BJ (cell line): ENCODE measurements at places on chromosomes 12 and 14.

- no peak for DNase-seq
Observed at GRCh38 chr14:60482743-60483142, 3.1 kb downstream of the C14orf39 start.

DNA sequence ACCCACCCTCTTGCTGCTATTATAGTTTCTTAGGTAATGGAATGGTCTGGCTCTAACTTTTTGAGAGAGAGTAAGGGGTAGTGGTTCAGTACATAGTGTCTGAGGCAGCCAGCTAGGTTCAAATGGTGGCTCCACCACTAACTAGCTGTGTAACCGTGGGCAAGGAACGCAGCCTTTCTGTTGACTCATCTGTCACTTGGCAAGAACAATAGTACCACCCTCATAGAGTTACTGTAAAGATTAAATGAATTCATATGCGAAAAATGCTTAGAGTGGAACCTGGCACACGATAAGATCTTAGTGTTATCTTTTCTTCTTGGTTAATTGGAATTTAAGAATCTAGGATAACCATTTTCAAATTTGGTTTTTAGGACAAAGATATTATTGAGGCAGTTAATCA is 14.0 kb downstream of the CCDC62 start:
- no peak for DNase-seq

DNA sequence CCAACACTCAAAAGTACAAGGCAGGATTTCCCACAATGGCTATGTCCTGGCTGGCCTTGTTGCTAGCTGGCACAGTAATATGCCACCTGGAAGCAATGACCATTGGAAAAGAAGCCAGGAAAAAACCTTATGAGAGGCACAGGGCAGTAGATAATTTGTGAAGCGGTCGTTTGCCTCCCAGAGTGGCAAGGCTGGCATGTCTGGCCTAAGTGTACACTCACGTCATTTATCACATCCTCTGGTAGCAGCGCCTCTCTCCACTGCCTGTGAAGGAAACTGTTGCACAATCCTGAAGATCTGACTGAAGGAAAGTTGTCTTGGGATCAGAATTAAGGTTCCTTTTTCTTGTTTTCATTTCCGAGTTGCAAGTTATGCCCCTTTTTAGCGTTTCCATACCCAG is 408.5 kb downstream of the ZFP36L1 start:
- no peak for DNase-seq

DNA sequence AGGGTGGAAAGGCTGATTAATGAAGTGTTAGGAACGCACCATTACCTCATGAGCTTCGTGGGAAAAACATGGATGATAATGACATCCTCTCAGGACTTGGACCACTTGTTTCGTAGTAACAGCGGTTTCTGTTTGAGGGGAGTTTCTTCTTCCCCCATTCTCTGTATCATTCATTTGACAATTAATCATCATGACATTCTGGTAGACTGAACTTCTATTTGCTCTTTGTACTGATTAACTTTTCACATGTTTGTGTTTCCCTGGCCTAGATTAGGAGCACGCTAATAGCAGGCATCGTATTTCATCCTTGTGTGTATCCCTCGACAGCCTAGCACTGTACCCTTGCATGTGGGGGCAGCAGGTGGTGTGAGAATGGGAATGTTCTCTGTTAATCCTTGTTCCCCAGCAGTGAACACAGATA is 8.0 kb downstream of the LRRC74A start:
- no peak for DNase-seq

DNA sequence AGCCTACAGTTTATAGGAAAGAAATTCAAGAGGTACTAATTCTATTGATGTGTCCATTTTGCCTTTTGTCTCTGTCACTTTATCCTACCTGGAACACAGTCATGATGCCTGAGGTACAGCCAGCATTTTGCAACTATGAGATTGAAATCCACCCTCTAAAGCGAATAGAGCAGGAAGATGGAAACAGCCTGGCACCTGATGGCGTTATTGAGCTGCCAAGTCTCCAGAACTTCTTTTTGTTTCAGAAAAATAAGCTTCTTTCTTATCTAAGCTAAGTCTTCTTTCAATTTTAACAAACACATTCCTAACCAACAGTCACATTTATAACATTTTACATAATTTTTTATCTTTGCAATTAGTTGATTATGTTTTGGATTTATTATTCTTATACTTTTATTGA is 182.1 kb downstream of the PAWR start:
- no peak for DNase-seq

- DNase-seq, result peak; percentile 76
Observed at GRCh38 chr14:71693381-71693780, 238.8 kb upstream of the RGS6 start.

DNA sequence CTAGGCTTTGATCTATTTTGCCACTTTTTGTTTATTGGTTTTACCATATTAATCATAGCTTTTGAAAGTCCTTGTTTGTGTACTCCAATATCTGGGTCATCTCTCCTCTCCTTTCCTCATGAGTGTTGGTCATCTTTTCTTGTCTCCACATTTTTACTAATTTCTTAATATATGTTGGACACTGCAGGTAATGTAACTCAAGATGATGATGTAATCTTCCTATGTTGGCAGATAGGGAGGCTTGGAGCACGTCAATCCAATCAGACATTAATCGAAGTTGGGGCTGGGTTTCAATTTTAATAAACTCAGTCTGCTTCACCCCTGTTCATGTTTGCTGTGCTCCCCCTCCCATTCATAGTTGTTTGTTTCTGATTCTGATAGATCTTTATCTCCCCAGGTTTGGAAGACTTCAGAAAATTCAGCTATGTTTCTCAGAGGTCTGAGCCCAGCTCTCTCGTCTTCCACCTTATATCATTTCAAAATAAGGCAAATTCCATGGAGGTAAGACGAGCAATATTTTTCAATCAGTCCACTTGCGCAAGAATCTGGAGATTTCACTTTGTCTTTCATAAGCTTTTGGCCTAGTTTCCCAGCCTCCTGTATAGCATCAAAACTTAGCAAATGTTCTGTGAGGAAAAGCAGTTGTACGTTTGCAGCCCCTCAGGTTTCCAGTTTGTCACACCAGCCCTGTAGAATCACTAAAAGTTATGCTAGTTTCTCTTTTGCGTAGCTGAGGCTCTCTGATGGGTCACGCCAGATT is 504.1 kb downstream of the TMTC2 start:
- DNase-seq, result no peak

GRCh38 chr14:71487449-71487848 is 444.8 kb upstream of the RGS6 start:
- no peak for DNase-seq

- no peak for DNase-seq
Observed at GRCh38 chr14:89637581-89637980, 220.5 kb upstream of the FOXN3 start.

DNA sequence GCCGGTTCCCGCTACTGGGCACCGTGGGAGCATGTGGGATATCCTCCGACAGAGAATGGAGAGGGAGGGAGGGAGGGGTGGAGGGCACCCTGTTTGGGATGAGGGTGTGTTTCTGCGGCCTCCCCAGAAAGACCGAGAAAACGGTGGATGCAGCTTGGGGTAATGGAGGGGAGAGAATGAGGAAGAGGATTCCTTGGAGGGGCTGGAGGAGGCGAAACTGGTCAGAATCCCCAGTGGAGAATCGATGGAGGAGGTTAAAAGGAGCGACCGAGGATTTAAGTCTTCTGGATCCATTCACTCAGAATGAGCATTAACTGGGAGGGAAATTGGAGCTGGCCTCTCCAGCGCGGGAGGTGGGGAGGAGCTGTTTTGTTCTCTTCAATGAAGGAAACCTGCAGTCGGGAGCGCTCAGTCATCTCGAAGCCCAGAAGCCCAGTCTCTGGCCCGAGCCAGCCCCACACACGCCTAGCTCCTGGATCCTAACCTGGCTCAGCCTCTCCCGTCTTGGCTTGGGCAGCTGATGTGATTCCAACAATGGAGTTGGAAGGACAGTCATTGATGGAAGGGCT is 581 bp downstream of the ARG2 start:
- no peak for DNase-seq

- DNase-seq, result no peak
Observed at GRCh38 chr14:95273001-95273978, 46.4 kb downstream of the CLMN start.

- DNase-seq, result no peak
Observed at GRCh38 chr14:81332725-81333124, 67.4 kb downstream of the STON2 start.

GRCh38 chr14:48690349-48690748 is 895.8 kb downstream of the RPS29 start:
- DNase-seq, result no peak

GRCh38 chr12:80038062-80038560 is 61.2 kb upstream of the OTOGL start:
- no peak for DNase-seq

GRCh38 chr12:2356601-2357125 is 303.9 kb downstream of the CACNA1C start:
- no peak for DNase-seq

DNA sequence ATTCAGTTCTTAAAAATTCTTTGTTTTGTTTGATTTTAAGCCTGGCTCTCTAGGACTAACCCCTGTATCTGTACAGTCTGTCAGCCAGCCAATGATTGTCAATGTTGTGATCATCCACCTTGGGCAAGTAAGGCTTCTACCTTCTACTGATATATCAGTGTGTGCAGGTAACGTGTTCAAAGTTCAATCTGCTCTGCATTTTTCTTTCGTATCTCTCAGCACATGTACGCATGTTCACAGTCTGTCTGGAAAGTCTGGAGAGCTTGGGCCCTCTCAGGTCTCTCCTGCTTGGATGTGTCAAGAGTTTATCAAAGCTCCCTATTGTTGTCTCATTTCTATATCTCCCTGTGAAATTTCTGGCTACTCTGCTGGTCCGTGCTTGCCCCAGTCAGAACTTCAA is 138.6 kb upstream of the VRK1 start:
- no peak for DNase-seq

- DNase-seq, result peak; percentile 52
Observed at GRCh38 chr14:33714527-33715226, 236.2 kb downstream of the EGLN3 start.

- no peak for DNase-seq
Observed at GRCh38 chr14:21428930-21429329, 27.0 kb downstream of the CHD8 start.

GRCh38 chr12:18074001-18074400 is 16.0 kb downstream of the RERGL start:
- DNase-seq, result no peak

DNA sequence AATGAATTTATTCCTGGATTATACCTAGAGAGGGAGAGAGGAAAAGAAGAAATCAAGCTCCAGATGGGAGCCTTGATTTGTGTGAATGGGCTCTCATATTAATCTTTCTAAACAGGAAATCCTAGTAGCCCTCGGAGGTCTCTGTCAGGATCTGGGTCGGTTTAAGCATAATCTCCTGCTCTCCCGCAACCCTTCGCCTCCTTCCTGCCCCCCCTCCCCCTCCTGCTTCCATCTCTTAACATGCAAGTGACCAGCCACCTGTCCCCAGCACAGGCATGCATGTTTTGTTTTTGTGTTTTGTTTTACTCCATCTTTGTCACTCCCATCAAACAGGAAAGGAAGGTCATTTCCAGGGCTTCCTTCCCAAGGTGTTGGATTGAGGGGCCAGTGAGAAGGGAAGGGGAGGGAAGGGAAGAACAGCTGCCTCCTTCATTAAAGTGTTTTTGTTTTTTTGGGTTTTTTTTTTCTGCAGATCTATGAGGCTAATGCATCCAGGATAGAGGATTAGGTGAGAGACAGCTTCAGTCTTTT is 4.8 kb upstream of the KCNA5 start:
- no peak for DNase-seq

- DNase-seq, result no peak
Observed at GRCh38 chr12:117231750-117232149, 41.5 kb upstream of the FBXO21 start.

DNA sequence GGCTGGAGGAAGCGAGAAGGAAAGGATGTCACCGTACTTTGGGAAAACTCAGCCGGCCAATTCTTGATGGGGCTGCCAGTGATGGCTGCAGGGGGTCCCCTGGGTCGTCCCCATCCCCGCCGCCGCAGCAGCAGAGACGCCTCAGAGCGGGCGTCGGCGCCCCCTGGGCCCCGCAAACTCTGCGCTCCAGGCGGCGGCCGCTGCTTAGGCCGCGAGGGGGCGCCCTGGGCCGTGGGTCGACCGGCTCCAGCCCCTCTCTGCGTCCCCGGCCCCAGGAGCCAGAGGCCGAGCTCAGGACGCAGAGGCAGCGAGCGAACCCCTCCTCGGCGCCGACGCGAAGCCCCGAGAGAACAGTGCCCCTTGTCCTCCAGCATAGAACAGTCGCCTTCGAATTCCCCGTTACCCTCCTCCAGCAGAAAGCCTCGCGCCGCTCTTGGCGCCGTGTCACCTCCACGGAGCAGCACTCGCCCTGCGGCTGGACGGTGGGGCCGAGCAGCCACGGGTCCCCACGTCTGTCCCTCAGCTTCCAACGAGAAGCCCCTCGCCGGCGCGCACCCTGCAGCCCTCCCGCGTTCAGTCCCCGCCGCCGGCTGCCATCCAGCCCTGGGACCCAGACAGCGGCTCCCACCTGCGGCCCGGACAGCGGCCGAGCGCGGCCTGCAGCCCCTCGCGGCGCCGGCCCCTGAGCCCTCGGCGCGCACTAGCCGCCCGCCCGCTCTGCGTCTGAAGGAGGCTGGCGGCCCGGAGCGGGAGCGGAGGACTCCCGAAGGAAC is 106.6 kb downstream of the PRICKLE1 start:
- DNase-seq, result no peak

GRCh38 chr14:26255213-26255612 is 342.6 kb downstream of the NOVA1 start:
- DNase-seq, result no peak

GRCh38 chr14:77032844-77033621 is 4.5 kb upstream of the IRF2BPL start:
- peak; percentile 93 for DNase-seq

- peak; percentile 1 for DNase-seq
Observed at GRCh38 chr12:112514926-112515642, 96.3 kb downstream of the PTPN11 start.

GRCh38 chr14:89417465-89418225 is 612 bp upstream of the FOXN3 start:
- DNase-seq, result no peak

GRCh38 chr14:24795406-24795805 is 161.4 kb upstream of the GZMB start:
- DNase-seq, result no peak

- DNase-seq, result peak; percentile 8
Observed at GRCh38 chr12:65229441-65229840, 49.0 kb upstream of the MSRB3 start.
